ENCODE measurements at places on chromosomes 7 and 10.

DNA sequence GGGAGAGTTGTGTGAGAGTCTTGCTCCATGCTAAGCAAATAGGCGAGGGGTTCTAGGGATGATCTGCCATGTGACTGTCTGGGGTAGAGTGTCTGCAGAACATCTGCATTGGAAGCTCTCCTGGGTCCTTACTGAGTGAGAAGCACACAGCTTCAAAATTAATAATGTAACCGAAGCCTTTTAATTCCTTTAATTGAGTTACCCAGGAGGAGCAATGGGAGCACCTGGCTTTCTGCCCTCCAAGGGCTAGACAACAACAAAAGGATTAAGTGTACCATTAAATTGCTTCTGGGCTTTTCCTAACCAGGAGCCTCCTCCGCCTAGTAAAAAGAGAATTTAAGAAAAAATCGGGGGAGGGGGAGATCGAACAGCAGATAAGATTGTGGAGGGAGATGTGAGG lies 102.0 kb upstream of the TBX20 start:
- DNase-seq, result no peak

DNA sequence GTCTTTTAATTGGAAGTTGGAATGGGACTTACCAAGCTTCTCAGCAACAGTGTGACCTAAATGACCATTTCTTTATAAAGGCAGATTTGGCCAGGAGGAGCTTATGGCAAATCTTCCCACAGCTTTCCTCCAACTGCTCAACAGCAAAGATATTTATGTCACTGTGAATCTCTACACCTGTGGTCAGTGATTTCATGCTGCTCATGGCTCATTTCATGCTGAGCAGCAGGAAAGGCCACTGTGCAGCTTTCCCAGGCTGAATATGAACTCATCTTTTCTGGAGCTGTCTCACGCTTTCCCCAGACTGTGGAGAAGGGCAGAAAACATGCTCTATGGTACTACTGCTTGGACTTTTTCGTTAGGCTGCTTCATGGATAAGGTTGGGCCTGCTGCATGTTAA lies 29.8 kb downstream of the CALCR start:
- DNase-seq, result no peak

GRCh38 chr10:24762966-24763623 lies 39.4 kb upstream of the ARHGAP21 start:
- DNase-seq, result no peak

- DNase-seq, result no peak
These were observed 7.4 kb downstream of the TMEM248 start for GRCh38 chr7:66928388-66928787.

DNA sequence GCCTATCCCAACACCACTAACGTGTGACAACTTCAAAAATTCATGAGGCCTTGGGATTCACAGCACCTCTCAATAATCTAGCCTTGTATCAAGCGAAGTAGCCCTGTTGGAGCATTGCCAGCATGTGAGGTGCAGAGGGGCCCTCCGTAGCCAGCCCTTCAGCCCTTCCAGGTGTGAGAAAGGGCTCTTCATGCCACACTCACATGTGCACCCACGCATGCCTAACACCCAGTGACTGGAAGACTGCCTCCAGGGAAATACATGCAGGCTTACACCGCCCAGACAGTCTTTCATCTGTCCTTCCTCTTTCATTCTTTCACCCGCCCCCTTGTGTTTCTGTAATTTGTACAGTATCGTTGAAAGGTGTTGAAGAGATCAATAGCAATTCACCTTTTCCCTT lies 26.1 kb downstream of the LRRC4 start:
- no peak for DNase-seq

DNA sequence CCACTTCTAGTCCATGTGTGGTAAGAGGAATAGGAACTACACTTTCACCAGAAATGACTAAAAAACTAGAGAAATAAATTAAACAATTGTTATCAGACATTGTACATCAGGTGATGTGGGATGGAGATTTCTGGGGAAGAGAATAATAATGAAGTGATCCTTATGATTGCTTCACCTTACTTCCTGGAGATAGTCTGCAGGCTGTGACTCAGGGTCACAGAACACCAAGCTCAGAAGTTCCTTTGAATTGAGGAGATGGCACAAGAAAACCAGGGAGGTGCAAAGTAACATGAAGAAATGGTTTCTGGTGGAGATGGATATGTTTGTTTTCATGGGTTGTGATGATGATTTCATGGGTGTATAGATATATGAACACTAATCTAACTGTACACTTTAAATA lies 44.5 kb downstream of the ZWINT start:
- DNase-seq, result no peak

GRCh38 chr7:107860981-107861652 lies 29.9 kb upstream of the DLD start:
- DNase-seq, result no peak

GRCh38 chr7:140214075-140214684 lies 37.4 kb upstream of the KDM7A start:
- peak; percentile 72 for DNase-seq

GRCh38 chr7:593324-594115 lies 73.9 kb upstream of the PDGFA start:
- no peak for DNase-seq

DNA sequence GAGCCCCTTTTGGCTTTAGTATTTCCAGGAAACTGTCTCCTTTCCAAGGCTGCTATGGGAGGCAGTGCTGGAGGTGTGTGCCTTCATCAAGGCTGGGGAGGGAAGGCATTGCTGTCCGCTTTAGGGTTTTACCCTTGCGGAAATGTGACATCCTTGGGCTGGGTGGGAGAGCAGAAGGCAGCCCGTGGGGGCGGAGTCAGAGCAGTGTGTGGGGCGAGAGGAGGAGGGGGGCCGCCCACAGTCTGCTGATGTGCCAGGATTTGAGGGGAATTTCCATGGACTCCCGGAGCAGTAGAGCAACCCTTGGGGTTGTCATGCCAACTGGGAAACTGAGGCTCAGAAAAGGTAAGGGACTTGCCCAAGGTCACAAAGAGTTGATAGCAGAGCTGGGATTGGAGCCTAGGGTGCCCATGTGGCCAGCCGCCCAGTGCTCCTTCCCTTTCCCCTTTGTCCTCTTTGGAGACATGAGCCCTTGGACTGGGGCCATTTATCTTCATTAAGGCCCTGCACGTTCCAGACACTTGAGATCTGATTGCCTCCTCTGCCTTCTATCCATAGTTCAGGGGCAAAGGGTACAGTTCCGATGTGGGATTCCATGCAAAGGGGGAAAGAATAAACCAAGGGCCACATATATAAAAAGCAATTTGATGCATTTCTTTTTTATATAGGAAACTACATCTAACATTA lies 22.2 kb downstream of the TSPAN15 start:
- DNase-seq, result no peak

GRCh38 chr10:111543854-111544253 lies 467.0 kb downstream of the ADRA2A start:
- no peak for DNase-seq

- DNase-seq, result no peak
These were observed 69.5 kb upstream of the CDK13 start for GRCh38 chr7:39880556-39880955.

GRCh38 chr10:87761892-87762291 lies 56.1 kb downstream of the ATAD1 start:
- DNase-seq, result peak; percentile 77

DNA sequence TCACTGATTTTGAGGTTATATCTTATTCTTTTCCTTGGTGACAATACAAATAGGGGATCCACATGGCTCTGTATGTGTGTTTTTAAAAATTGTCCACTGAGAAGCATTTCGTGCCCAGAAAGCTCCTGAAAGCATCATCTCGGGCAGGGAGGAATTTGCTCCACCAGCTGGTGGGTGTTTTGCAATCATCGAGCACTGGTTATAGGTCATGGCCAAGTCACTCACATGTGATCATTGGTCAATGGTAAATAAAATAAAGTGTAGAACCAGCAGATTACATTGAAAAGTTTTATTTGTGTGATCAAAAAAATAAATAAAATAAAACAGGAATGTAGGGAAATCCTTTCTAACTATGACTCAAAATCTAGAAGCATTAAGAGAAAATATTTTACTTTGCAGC lies 23.0 kb upstream of the SNX13 start:
- no peak for DNase-seq

Measured in activated CD4-positive, alpha-beta T cell treated with anti-CD3 and anti-CD28 coated beads, Interleukin-2, Interleukin-4, amounts not matched to agents 100 ng/mL and 50 ng/mL, durations not matched to agents 16 hours and 8 hours (primary cell).